Activated B cell treated with CpG ODN at 0.5 μM for 24 hours (primary cell): ENCODE measurements at places on chromosomes 5 and 9.

GRCh38 chr9:27460226-27461023 lies 63.7 kb upstream of the IFNK start:
- DNase-seq, result no peak

- no peak for DNase-seq
These were observed 5.9 kb downstream of the ABCA2 start for GRCh38 chr9:137021979-137022661.

GRCh38 chr5:29130786-29131185 lies 2062.7 kb upstream of the CDH6 start:
- DNase-seq, result no peak

GRCh38 chr5:127513408-127513970 lies 4.0 kb upstream of the PRRC1 start:
- no peak for DNase-seq

GRCh38 chr5:347712-348284 lies 26.3 kb downstream of the AHRR start:
- no peak for DNase-seq

GRCh38 chr9:38368731-38369130 lies 23.8 kb upstream of the ALDH1B1 start:
- DNase-seq, result no peak

- DNase-seq, result no peak
These were observed 14.2 kb upstream of the PPP1R2B start for GRCh38 chr5:156835905-156836304.

- DNase-seq, result no peak
These were observed 30.6 kb upstream of the ADAMTS2 start for GRCh38 chr5:179375831-179376365.

GRCh38 chr9:70466976-70467561 lies 52.6 kb upstream of the KLF9 start:
- DNase-seq, result no peak

DNA sequence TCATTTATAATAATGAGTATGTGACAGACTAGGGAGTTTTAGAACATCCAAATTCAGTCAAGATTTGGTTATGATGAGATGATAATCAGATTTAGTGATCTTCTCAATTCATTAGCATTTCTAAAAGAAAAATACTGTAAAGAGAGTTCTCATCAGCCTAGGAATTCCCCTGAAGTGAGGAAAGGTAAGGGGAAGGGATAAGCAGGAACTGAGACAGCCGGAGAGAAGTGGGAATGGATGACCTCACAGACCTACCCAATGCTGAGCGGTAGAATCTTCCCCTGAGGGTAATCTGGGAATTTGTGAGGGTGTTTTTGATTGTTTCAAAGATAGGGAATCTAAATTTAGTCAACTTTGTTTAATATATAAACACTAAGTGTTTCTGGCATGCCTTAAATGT lies 16.7 kb upstream of the GPBP1 start:
- no peak for DNase-seq

DNA sequence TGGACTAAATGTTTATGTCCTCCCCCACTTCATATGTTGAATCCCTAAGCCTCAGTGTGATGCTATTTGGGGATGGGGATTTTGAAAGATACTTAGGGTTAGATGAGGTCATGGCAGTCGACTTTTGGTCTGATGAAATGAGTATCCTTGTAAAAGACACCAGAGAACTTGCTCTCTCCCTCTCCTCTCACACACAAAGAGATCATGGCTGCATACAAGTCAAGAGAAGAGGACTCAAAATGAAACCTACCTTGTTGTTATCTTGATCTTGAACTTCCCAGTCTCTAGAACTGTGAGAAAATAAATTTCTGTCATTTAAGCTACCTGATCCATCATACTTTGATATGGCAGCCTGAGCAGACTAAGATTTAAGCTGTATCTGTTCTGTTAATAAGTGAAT lies 144.0 kb upstream of the HAPLN1 start:
- DNase-seq, result no peak

DNA sequence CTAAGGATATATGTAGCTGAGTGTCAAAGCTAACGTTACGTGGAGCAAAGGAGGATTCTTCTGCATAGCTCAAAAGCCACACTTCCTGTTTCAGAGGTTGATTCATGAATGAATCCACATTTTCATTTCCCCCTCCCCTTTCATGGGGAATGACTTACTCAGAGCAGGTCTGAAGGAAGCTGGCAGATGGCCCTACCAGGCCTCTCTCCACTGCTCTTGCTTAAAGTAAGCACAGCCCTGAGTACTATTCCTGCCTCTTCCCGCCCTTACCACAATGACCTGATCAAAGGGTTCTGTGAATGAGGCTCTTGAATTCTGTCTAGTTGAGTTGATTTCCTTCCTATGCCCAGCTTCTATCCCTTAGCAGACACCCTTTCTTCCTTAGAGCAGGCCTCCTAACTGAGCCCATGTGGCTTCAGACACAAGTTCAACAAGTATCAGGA lies 6.3 kb downstream of the IGIP start:
- DNase-seq, result no peak

DNA sequence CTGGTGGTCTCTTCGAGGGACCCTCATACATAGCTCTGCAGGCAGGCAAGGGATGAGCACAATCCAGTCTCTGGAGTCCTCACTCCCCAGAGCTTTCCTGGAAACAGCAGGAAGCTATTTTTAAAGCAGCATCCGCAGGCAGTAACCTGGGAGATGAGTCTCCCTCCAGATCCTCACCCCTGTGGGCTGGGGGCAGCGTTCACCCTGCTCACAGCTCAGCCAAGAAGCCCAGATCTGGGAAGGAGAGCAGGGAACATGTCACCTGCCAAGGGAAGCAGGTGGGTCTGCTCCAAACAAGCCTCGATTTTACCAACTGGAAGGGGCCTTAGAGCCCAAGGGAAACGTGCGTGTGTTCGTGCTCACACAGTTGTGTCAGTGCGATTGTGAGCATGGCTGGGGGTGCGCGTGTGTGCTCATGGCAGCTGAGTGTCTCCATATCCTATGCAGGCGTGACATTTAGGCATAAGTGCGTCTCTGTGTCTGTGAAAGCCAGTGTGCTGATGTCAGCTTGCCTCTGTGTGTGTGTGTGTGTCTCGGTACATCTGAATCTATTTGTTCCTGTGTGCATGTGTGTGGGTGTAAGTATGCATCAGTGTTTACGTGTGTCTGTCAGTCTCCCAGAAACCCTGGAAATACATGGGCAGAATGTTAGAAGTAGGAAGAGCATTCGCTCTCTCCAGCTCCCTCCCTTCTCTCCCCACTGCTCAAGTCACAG lies 40.6 kb upstream of the CPLX2 start:
- DNase-seq, result no peak

- DNase-seq, result no peak
These were observed 50.9 kb upstream of the CEMIP2 start for GRCh38 chr9:71819115-71819739.

DNA sequence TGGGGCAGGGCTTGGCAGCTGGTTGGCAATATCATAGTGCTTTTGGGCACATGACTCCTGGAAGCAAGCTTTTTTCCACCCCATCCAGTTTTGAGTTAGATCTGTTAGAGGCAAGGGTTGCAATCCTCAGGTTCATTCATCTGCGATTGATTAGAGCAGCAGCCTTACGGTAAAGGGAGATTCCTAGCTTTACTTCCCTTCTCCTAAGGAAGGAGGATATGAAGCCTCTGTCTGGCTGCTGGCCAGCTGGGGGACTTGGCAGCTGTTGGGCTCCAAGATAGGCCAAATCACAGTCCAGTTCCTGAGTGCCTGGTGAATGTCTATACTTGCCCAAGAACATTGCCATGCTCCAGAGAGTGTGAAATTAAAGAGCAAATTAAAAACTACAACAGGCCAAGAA lies 113.4 kb upstream of the CCNH start:
- no peak for DNase-seq

GRCh38 chr5:38613490-38613889 lies 57.0 kb upstream of the LIFR start:
- no peak for DNase-seq

DNA sequence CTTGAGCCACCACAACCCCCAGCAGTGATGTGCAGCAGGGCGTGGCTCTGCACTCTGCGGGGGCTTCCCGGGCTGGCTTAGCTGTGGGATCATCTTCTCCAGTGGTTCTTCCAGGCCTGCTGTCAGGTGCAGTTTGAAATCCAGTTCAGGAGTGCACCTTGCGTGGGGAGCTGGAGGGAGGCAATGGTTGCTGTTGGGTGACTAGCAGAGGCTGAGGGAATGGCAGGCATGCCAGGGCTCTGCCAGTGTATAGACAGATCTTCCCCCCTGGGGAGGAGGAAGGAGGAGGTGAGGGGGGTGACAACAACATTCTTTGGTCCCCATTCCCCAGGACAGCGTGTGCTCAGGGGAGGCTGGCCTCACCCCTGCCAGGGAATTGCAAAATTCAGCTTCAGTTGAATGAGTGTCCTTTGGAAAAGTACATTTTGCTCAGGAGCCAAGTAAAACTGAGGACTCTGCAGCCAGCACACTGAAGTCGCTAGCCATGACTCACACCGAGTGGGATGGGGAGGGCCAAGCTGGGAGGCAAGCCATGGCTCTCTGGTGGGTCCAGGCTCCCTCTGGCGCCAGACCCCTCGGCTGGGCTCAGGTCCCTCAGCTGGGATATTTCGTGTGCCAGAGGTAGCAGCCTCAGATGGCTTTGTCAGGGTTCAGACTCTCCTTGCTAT lies 35.0 kb downstream of the ERGIC1 start:
- no peak for DNase-seq

DNA sequence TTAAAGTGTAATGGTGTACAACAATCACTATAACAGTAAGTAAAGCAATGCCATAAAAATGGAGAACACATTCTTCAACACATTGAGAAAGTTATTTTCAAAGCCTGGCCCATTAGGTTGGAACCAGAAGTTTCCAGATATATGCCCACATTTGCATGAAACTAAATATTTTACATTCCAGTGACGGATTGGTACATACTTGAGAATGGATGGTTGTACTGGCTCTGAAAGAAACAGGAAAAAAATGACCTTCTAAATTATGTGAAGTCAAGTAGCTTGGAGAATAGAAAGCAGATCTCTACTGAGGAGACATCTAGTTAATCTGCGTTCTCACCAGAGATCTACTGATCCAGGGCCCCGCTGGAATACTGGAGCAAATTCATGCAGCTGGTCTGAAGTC lies 1037.0 kb downstream of the NR2F1-AS1 start:
- DNase-seq, result no peak

DNA sequence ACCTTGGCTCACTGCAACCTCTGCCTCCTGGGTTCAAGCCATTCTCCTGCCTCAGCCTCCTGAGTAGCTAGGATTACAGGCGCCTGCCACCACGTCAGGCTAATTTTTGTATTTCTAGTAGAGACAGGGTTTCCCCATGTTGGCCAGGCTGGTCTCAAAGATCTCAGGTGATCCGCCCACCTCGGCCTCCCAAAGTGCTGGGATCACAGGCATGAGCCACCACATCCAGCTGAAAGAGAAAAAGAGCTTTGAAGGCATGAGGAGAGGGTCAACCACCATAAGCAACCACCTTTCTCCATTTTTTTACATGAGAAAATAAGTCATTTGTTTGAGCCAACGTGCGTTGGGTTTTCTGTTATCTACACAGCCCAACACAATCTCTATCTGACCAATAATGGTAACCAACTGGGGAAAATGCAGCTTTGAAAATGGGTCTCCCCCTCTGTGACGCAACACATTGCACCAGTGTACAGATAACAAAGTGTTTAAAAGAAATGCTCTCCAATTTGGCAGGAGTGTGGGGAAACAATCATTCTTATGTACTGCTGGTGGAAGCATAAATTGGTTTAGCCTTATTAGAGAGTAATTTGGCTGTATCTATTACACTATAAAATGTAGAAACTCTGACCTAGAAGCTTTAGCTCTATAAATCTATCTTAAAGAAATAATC lies 45.8 kb upstream of the ZBTB43 start:
- no peak for DNase-seq

GRCh38 chr9:17480966-17481365 lies 97.9 kb upstream of the SH3GL2 start:
- DNase-seq, result no peak

GRCh38 chr5:142925795-142926194 lies 155.6 kb downstream of the ARHGAP26 start:
- no peak for DNase-seq

GRCh38 chr5:142364251-142365145 lies 39.7 kb upstream of the SPRY4 start:
- DNase-seq, result no peak

DNA sequence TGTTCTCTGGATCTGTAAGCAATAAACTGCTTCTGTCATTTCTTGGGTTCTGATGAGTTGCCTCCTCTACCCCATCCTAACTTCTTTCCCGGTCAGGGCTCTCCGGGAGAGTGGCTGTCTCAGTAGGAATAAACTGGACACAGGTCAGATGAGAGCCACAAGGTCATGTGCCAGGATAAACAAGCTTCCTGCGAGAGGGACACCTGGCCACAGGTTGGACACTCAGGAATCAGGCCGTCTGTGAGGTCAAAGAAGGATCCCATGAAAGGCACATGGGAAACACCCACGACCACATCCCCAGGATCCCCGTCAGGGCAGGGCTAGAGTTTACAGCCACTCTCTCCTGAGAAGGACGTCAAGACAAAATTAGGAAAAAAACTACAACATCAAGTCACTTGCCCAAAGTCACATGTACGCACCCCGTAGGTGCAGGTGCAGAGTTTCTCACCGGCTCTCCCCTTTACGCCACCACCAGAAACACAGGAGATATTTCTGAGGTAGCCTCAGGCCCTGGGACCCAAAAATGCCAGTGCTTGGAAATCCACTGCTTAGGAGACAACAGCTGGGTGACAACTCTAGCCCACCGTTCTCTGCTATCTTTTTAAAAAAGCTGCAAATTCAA lies 28.7 kb downstream of the CCT5 start:
- DNase-seq, result no peak

DNA sequence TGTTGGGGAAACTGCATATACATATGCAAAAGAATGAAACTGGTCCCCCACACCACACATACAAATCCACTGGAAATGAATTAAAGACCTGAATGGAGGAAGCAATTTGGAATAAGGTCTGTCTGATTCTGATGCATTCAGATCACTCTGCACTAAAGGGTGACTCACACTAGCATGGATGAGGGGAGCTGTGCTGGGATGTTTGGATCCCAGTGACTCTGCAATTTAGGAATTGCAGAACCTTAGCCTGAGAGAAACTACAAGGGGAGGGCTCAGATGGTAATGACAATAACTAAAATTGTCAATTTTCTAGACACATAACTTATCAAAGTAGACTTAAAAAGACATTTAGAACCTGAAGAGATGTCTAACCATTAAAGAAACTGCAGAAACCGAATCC lies 312.0 kb downstream of the CDK5RAP2 start:
- no peak for DNase-seq

DNA sequence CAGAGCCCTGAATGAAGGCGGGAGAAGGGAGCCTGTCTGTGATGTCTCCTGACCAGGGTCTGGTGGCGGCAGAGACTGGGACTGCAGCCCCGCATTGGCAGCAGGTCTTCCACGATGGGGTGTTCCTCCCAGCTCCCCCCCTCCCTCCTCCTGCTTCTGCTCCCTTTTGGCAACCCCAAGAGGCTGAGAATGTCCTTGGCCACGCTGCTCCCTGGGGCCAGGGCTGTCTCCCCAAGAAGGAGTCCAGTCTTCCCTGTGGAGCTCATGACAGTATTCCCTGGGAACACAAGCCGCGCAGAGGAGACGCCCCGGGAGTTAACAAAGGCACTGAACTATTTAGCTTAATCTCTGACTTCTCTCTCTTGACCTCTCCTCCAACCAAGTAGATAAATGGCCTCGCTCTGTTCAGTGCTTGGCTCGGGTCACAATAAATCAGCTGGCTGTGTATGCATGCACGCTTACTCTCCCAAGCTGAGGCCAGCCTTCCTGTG lies 84.0 kb upstream of the NEURL1B start:
- DNase-seq, result no peak

- no peak for DNase-seq
These were observed 29.5 kb downstream of the PPARGC1B start for GRCh38 chr5:149759563-149759962.

GRCh38 chr9:101139082-101139481 lies 110.6 kb downstream of the PLPPR1 start:
- DNase-seq, result no peak
